ENCODE measurements at places on chromosomes 4 and X. TPM values are rescaled to one million over a fixed set of nuclear protein-coding genes. Genes with fewer than 3 reads are reported as not detected.

DNA sequence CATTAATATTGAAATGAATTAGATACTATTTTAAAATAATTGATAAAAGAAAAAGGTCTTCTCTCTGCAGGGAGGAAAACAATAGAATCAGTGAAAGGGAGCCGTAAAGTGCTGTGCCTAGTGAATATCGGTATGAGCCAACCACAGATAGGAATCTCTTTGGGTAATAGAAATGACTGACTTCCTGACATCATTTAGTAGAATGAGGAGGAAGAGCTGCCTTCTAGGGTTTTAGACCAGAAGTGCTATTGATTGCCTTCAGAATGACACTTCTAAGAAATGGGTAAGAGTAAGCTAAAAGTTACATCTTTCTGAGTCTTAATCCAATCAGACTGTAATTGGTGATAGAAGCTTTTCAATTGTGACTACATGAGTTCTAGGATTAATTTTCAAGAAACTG is 134.0 kb upstream of the MAP9 start:
- no peaks in the 10 kb centered on the region for H3K27me3 ChIP-seq
- no peaks in the 10 kb centered on the region for H3K36me3 ChIP-seq
- H3K4me1 ChIP-seq = no peaks in the 10 kb centered on the region

GRCh38 chr4:168646001-168646768 is 149.3 kb downstream of the PALLD start:
- H3K36me3 ChIP-seq = no peaks in the 10 kb centered on the region
- H3K27me3 ChIP-seq = peaks cover 4% of the 10 kb centered on the region
- H3K4me3 ChIP-seq = no peak overlapping the region

DNA sequence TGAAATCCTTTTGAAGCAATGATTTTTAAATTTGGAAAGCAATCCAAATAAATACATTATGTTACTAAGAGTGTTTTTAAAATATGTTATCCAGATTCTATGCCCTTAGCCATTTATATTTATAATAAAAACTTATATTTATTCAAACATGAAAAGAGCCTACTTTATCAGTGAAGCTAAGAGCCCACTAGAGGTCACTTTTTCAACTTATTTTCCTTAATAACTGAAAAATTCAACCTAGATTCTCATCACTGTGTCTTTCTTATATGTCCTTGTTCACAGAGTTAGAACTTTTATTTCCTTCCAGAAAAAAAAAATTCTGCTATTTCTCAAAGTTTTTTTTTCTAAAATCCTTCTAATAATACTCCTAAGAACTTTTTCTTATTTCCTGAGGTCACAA is 23.9 kb downstream of the PRDM8 start:
- H3K4me1 ChIP-seq = no peaks in the 10 kb centered on the region
- H3K27ac ChIP-seq = no peak overlapping the region
- peaks cover 19% of the 10 kb centered on the region for H3K27me3 ChIP-seq
- H3K36me3 ChIP-seq = no peaks in the 10 kb centered on the region
- no peak overlapping the region for H3K4me3 ChIP-seq

TCEAL8 gene
- 14.6 TPM for total RNA-seq

DNA sequence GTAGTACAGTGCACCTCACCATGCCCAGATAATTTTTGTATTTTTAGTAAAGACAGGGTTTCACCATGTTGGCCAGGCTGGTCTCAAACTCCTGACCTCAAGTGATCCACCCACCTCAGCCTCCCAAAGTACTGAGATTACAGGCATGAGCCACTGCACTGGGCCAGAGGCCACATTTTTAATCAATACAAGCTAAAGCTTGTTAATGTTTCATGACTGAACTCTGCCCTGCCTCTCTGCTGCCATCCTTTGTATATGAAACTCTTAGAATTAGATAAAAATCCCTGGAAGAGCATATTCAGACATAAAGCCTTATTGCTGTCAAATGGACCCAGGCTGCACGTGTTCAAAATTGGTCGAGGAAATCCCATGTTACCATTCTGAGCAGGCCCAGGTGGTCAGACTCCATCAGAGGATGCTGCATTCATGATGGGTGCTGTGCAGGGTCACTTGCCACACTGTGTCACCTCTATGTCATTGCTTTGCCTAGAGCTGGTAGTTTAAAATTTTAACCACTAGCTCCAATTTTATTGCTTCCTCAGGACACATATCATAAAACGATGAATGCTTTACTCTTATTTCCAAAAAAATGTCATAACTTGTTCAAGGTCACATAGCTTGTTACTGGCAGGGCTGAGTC is 45.2 kb downstream of the LNX1 start:
- H3K4me1 ChIP-seq = no peaks in the 10 kb centered on the region
- H3K4me3 ChIP-seq = no peak overlapping the region
- H3K27me3 ChIP-seq = peaks cover 6% of the 10 kb centered on the region

GRCh38 chrX:34848281-34848680 is 94.3 kb upstream of the FAM47B start:
- H3K27ac ChIP-seq = no peak overlapping the region
- no peaks in the 10 kb centered on the region for H3K27me3 ChIP-seq
- H3K4me3 ChIP-seq = no peak overlapping the region
- no peaks in the 10 kb centered on the region for H3K4me1 ChIP-seq

Measured in activated B cell treated with CpG ODN at 0.5 μM for 24 hours (primary cell).